Posterior cingulate gyrus (tissue), 11 donors: ENCODE measurements at places on chromosomes 13 and 19.

DNA sequence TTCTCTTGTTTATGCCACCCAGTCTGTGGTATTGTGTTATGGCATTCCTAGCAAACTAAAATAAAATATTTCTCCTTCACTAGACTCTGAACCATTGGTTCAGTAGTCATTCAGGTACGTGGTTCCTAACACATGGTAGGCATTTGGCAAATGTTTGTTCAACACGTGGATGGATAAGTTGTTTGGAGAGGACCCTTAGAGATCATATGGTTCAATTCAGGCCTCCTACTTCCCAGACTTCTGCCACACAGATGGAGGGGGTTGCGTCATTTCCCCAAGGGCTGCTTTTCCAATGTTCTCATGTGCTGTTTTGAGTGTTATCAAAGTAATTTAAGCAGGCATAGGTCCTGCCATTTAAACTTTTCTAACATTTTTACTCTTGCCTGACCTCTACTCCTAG is 6.7 kb downstream of the CXCL17 start:
- DNase-seq = no peak

DNA sequence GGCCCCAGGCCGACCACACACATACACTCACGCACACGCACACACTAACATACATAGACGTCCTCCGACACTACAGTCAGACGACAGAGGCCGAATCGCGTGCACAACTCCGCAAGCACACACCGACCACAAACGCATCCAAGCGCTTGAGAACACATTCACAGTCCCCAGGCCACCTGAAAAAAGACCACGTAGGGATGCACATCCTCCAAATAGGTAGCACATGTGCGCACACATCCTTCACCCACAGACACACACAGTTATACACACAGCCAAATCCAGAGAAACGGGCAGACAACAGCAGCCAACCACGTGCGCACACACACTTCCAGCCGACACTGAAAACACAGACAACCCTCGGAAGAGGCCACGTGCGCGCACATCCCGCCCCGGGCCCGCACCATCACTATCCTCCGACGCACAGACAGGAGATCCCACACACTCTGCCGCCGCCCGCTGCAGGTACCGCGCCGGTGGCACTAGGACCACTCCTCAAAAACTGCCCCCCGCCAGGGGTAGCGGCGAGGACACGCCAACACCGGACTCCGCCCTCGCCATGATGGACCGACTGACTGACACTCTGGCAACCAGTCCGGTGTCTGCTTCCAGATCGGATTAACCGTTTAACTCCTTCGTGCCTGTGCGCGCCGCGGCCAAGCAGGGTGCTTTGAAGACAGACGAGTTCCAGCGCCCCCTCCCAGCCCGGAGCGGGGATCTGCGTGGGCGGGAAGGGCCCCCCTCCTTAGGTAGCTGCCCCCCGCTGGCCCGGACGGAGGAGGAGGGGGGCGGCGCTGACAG is 493 bp upstream of the PDE4A start:
- no peak for DNase-seq

GRCh38 chr13:90793261-90793820 is 554.1 kb upstream of the MIR17HG start:
- DNase-seq = no peak

- no peak for DNase-seq
These were observed 793.4 kb downstream of the SLITRK1 start for GRCh38 chr13:83088858-83089257.

GRCh38 chr19:28961772-28962500 is 251.0 kb downstream of the UQCRFS1 start:
- DNase-seq = no peak

DNA sequence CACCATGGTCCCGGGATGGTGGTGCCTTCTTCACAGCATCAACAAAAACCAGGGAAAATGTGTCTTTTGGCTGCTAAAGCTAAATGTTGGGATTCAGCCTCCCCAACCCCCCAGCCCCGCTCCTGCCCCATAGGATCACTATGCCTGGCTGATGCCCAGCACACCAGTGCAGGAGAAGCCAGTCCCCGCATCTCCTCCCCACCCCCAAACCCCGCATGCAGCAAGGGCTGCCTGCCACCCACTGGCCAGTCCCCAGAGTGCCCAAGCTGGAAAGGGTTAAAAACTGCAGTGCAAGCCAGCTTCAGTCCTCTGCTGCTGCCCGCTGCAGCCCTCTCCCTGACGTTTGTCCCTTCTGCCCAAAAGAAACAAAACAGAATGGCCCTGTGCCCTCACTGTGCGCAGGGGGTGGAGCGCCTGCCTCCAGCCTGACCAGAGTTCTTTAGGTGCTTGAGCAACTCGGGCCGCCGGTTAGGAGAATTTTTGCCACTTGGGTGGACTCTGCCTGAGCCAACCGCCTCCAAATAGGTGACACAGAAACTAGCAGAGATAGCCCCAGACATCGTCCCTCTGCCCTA is 3.7 kb downstream of the CALM3 start:
- no peak for DNase-seq

DNA sequence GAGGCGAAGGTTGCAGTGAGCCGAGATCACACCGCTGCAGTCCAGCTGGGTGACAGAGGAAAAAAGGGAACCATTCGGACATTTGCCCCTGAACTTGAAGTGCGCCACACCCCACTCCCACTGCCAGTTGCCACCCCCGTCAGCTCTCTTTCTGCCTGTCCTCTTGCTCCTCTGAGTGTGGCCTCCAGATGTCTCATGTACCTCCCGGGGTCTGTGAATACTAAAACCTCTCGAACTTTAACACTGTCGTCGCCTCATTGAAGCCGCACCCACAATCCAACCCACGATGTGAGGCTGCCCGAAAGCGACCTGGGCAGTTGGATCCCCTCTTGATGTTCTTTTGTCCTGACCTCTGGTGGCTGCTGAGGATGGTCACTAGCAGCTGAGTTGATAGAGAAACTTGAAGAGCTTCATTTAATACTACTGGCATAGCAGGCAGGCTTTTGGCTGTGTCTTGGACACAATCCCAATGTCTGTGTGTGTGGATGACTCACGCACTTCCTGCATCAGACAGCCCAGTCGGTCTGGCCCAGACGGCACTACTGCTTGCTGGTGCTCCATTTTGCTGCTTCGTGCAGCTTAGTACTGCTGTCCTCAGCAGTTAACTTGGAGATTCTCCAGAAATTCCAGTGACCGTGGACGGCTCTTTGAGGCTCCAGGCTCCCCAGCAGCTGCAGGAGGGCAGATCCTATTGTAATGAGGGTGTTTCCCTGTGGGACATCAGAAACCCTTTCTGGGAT is 4.2 kb downstream of the FPR3 start:
- DNase-seq = peak; percentile 41

- no peak for DNase-seq
These were observed 137.1 kb upstream of the ATXN8OS start for GRCh38 chr13:69970520-69970919.

DNA sequence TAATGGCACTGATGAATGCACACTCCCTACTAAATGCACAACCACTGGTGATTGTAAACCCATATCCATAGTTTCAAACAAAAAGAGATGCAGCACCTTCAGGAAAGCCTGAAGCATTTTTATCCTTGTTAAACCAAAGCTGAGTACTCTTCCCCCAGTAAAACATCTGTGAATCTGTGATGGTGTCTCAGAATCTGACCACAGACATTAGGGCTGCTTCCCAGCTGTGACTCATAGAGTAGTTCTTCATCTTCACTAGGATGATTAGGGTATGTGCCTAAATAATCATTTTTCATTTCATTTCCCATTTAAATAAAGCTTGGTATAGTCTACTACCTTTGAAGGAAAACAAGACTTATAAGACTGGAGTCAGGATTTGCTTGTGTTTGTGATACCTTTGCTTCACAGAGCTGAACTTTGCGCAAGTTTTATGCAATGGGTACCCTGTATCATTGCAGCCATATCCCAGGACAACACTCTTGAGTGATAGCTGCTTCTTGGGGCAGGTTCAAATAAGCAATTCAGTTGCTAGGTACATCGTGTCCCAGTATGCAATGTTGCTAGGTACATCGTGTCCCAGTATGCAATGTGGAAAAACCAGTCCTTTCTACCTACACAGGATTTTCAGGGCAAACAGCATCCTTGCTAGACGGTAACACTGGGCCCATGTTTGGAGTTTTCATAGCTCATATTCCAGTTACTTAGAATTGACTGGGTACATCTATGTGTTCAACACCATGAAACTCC is 277.1 kb downstream of the IRS2 start:
- DNase-seq = no peak

- no peak for DNase-seq
These were observed 2.7 kb upstream of the MADCAM1 start for GRCh38 chr19:493391-494170.

GRCh38 chr19:50567882-50568727 is at the start of gene LRRC4B:
Gene LRRC4B (minus strand): TSS chr19:50568435. CDS start chr19:50548838, 19,597 bp downstream.
- peak; percentile 73 for DNase-seq

GRCh38 chr19:32404933-32405430 is 588 bp upstream of the DPY19L3 start:
- DNase-seq = peak; percentile 59

GRCh38 chr13:32825481-32825880 is 190.7 kb upstream of the KL start:
- DNase-seq = no peak

DNA sequence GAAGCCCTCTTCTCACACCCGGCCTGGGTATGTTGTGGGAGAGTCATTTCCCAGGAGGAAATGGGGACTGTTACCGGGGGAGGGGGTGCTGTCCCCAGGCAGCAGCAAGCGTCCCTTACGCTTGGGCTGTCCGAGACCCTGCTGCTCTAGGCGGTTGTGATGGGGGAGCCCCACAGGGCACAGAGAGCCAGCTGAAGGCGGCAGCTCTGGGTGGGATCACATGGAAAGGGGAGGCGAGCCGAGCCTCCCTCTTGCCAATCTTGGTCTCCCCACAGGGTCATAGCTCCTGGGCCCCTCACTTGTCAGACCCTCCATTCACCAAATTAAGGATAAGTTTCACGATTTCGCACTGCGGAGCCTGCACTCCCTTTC is 22.0 kb downstream of the EPN1 start:
- no peak for DNase-seq

- no peak for DNase-seq
These were observed 1.3 kb downstream of the RAD23A start for GRCh38 chr19:12946731-12947496.

DNA sequence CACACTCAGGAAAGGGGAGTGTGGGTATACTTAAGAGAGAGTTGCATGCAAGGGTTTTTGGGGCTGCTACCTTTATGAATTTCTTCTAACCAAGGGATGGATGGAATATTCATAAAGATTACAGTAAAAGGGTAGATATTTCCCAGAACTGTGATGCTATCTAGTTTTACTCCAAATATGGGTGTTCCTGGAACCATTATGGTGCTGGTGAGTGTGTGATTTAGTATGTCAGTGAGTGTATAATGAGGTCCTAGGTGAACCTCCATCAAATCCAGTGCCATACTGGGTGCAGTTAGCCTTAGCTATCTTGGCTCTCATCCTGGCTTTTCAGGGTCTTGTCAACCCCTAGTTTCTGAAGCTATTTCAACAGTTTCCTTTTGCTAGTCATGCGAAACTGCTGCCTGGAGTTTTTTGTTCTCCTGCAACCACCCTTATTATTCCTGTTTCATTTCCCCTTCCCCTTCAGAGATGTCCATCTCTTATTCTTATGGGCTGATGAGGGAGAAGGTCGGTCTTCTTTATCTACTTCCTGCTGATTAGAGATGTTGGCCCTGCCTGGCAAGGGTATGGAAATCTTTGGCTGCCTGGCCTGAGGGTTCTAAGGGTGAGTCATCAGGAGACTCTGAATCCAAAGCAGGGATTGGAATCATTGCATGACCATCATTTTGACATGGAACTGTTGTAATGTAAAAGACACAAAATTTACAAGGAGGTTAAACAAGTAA is 202.3 kb downstream of the NBEA start:
- no peak for DNase-seq

DNA sequence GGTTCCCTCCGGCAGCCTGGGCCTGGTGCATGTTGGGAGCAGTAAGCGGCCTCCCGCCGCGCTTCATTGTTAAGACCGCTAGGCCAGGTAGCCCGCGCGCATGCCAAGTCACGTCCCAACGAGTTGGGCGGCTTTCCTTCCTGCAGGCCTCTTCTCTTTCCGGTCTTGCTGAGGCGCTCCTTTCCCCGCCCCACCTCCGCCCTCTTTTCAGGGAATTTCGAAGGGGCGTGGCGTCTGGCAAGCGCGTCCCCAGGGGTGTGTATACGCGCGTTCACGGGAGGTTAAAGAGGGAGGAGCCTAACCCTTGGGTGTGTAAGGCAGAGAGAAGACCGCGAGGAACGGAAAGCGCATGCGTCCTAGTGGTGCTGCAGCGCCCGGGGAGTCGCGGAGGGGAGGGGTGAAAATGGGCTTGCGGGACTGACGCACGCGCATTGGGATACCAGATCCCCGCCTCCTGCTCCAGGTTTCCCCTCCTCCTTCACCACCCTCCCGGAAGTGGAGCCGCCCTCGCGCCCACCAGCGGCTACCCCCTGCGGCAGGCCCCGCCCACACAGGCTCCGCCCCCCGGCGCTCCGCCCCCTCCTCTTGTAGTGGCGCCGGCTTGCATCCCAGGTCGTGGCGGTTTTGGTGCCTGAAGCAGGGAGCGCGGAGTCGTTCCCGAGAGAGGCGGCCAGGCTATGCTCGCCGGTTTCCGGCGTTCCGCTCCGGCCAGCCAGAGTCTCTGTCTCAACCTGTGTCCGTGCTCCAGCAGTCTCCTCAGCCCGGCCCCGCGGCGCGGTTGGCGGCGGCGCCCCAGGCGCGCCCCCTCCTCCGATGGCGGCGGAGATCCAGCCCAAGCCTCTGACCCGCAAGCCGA is at the start of gene WDFY2:
WDFY2 (plus strand) TSS at position 588 of the 856 bp plus-strand sequence; CDS start at position 814, 226 bp downstream.
- DNase-seq = peak; percentile 98

DNA sequence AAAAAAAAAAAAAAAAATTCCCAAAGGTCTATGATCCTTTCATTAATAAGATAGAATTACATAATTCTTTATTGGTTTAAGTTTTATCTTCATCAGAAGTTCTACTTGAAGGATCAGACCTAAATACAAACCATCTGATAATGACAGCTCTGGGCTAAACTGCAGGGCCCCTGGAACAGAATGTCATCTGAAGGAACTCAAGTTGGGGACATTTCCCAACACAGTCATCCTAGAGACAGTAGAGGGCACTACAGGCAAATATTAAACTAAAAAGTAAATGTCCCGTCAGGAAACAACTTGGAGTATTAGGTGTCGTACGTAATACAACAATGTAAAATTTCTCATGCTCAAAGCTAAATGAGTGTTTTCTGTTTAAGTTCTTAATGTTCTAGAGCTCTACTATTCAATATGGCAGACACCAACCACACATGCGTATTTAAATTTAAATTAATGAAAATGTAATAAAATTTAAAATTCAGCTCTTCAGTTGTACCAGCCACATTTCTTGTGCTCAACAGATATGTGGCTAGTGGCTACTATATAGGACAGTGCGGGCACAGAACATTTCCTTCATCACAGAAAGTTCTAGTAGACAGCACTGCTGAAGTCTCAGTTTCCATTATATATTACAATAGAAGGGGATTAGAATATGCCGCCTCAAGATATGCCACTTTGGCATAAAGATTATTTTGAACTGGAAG is 21.8 kb upstream of the NAXD start:
- DNase-seq = no peak
